Memory B cell (primary cell): ENCODE measurements at places on chromosomes 16 and 17.

DNA sequence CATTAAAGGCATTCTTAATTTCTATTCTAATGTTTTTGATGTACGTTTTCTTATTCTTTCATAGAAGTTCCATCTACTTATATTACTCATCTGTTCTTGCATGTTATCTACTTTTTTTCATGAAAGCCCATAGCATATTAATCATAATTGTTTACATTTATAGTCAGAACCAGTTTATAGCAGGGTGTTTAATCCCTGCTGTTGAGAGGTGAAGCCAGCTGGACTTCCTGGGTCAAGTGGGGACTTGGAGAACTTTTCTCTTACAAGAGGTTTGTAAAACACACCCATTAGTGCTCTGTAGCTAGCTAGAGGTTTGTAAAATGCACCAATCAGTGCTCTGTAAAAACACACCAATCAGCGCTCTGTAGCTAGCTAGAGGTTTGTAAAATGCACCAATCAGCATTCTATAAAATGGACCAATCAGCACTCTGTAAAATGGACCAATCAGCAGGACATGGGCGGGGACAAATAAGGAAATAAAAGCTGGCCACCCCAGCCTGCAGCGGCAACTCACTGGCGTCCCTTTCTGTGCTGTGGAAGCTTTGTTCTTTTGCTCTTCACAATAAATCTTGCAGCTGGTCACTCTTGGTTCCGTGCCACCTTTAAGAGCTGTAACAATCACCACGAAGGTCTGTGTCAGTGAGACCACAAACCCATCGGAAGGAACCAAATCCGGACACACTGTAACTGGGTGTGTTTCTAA lies 120.6 kb downstream of the TANC2 start:
- DNase-seq, result no peak

- DNase-seq, result no peak
Measured at GRCh38 chr17:17079336-17079735, 37.1 kb downstream of the MPRIP start.

- DNase-seq, result no peak
Measured at GRCh38 chr17:76131692-76132573, 9.1 kb downstream of the FOXJ1 start.

DNA sequence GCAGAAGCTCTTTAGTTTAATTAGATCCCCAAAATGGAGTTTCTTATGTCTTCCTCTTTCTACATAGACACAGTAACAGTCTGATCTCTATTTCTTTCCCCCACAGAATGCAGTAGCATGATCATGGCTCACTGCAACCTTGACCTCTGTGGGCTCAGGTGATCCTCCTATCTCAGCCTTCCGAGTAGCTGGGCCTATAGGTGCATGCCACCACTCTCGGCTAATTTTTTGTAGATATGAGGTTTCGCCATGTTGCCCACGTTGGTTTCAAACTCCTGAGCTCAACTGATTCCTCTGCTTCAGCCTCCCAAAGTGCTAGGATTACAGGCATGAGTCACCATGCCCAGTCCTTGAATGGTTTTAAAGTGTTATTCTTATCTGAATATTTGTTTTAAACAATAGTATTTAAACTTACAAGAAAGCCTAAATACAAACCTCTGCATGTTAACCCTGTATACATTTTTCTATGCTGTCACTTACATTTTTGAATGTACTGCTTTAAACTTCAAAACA lies 120.6 kb downstream of the GOSR1 start:
- no peak for DNase-seq

- peak; percentile 62 for DNase-seq
Measured at GRCh38 chr17:38667099-38667786, 7.5 kb downstream of the EPOP start.

- no peak for DNase-seq
Measured at GRCh38 chr17:1107777-1108477, 71.9 kb downstream of the ABR start.

DNA sequence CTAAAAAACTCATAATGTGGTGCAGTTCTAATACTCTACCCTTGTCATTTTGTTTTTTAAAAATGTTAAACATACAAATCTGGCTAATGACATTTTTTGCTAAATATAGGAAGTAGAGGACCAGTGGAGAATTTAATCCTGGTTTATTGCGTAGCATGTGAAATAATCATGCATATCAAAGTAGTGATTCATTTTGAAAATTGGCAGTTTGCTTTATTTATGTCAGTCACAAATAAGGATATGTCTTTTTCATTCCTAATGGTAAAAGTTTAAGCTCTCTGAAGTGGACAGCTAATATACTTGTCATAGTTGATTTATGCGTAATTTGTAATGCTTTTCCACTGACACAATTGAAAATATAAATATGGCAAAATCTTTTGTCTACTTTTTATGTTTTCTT lies 224.2 kb downstream of the BCAS3 start:
- no peak for DNase-seq

GRCh38 chr16:27721531-27722181 lies 171.7 kb downstream of the KATNIP start:
- no peak for DNase-seq

DNA sequence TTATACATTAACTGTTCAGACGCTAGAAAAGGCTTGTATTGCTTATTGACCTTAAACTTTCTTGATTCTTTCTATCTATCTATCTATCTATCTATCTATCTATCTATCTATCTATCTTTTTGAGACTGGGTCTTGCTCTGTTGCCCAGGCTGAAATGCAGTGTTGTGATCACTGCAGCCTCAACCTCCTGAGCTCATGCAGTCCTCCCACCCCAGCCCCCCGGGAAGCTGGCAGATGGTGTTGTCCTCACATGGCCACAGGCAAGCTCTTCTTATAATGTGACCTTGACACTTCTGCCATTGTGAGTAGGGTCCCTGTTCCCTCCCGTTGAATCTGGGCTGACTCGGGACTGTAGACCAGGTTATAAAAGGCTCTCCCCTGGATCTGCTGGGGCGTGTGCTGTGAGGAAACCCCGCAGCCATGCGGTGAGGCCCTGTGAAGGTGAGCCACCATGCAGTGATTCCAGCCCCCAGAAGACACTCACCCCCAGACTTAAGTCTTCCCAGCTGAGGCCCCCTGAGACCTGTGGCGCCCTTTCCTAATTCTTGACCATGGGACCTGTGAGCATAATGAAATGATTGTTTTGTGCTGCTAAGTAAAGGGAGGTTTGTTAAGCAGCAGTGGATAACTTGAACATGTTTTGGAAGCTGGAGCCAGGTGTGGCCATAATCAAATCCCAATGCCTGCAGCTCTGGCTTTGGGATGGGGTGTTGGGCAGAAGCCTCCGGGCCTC lies 54.3 kb downstream of the RPTOR start:
- no peak for DNase-seq

DNA sequence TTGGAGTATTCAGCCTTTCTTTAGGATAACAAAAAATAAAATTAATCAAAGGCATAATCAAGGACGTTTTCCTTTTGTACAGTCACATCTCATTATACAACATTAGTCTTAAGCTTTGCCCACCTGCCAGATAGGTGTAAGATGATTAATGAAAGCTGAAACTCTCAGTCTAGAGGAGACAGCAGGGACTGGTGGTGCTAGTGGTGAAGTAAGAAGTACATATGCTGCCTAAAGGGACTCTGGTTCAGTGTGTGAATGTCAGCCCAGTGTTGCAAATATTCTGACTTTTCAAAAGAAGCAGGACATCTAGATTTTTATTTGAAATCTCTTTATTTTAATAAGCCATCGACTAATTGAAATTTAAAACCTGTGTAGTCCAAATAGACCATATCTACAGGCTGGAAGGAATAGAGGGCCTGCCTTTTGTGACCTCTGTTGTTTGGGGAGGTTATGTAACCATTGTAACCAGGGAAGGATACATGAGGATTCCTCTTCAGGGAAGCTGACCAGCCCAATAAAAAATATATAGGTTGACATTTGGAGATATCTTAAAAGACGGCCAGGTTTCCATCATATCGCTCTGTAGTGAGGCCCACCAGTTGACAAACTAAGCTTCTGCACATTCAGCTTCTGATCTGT lies 54.1 kb downstream of the FTO start:
- no peak for DNase-seq

GRCh38 chr17:69815406-69815805 lies 259.6 kb upstream of the KCNJ16 start:
- no peak for DNase-seq

DNA sequence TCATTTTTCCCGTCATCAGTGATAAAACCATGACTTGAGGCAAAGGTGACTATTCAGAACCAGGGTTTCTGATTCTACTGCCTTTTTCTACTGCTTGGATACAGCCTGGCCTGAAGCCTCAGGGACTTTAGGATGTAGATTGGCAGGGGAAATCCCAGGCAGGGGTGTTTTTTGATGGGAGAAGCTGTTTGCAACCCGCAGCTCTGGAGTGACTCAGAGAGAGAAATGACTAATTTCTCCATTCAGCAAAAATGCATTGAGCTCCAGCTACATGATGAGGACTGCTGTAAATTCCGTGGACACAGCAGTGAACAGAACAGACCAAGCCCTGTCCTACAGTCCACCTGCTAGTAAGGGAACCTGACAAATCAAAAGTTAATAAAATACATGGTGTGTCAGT lies 560.6 kb downstream of the CDH13 start:
- no peak for DNase-seq

- peak; percentile 38 for DNase-seq
Measured at GRCh38 chr17:42422412-42422957, 571 bp downstream of the CAVIN1 start.

DNA sequence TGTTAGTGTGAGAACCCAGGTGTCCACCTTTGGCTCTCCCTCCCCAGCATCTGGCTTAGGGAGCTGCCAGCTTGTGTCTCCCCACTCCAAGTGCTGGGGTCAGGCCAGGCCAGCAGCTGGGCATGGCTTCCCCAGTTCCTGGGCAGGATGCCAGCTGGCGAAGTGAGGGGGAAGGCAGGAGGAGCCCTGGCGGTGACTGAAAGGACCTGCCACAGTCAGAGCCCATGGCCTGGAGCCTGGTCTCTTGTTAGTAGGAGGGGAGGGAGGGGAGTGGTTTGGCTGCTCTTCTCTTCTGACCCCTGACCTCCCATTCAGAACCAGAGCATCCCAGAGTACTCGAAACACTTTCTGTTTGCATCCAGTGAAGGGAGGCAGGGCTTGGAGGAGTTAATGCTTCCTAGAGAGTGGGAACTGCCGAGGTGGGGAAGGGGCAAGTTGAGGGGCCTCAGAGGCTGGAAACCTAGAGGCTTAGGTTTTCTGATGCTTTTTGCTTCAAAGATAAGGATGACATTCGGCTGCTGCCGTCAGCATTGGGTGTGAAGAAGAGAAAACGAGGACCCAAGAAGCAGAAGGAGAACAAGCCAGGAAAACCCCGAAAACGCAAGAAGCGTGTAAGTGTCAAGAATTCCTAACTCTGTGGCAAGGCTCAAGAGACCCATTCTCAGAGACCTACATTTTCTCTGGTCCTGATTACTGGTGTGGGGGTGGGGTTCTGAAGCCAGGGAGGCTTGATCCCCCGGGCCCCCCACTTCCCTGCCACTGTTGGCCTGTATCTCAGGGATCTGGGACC lies 772 bp downstream of the CHD3 start:
- no peak for DNase-seq

DNA sequence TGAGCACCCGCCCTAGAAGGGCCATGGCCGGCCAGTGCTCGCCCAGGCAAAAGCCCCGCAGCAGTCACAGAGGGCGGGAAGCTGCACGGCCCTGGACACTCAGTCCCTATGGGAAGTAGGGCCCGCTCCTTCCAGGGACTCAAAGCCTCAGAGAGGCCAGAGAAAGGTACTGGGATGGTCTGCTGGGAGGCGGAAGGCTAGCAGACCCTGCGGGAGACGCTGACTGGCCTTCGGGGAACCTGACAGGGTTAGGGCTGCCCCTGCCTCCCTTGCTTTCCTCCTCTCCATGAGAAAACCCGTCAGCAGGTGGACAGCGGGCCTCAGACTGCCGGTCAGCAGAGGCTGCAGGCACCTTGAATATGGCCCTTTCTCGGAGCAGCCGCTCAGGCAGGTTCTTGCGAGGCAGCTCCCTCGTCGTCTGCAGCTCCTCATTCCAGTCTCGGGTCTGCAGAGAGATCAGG lies 11.5 kb downstream of the CLUH start:
- no peak for DNase-seq

- no peak for DNase-seq
Measured at GRCh38 chr17:8292639-8293395, 2.4 kb downstream of the SLC25A35 start.

GRCh38 chr16:8646326-8647053 lies 25.0 kb downstream of the METTL22 start:
- DNase-seq, result no peak

- peak; percentile 81 for DNase-seq
Measured at GRCh38 chr17:19447085-19447583, 36.1 kb downstream of the RNF112 start.

DNA sequence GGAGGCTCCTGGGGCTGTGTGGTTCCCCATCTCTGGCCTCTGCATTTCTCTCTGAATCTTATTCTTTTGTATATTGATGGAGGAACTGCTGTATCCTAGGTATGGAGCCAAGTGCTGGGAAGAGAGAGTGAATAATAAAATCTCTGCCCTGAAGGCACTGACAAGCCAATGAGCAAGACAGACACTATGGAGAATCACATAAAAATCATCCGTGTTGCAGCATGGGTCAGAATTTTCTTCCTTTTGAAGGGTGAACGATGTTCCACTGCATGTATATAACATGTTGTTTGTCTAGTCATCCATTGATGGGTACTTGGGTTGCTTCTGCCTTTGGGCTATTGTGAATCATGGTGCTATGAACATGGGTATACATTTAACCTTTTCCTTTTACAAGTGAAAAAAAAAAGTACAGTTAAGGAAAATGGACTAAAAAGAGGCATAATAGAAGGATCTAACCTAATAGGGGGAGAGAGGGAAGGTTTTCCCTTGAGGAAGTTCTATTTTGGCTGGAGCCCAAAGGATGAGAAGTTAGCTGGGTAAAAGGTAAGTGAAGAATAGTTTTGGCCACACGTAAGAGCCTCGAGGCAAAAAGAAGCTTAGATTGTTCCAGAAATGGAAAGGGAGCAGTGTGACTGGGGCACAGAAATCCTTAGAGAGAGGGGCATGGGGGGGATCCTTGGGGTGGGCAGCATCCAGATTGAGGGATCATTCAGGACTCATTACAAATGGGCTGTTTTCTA lies 32.3 kb upstream of the GNA13 start:
- no peak for DNase-seq

DNA sequence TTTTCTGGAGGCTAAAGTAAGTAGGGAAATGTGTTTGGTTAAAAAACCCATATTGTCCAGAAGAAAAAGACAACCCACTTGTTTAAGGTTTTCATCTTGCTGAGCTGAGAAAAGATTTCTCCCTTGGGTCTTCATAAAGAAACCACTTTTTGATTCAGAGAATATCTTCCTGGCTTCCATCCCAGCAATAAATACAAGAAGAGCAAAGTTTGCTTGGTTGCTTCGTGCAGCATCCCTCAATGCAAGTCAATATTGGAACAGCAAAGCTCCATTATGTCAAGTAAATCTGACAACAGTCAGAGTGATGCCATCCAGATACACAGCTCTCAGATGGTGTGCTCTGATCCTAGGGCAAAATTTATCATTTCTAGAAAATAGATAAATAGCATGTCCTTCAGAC lies 118.9 kb upstream of the PIRT start:
- no peak for DNase-seq

- DNase-seq, result no peak
Measured at GRCh38 chr17:80614332-80615047, 69.9 kb downstream of the RPTOR start.

DNA sequence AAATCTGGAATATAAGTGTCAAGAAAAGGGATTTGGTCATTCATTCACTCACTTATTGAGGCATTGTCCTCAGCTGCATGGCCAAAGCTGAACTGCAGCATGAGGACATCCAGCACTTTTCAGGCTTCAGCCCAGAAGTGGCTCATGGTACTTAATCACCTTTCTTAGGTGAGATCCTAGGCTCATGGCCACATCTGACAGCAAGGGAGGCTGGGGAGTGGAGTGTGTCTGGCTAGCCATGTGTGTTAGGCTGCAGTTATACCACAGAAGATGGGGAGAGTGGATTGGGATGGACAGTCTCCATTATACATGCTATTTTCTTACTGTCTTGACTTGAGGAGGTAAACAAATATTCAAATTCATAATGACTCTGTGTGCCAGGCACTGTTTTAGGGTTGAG lies 68.8 kb downstream of the SHISA6 start:
- DNase-seq, result no peak
